ENCODE measurements at places on chromosomes 13 and 19.

DNA sequence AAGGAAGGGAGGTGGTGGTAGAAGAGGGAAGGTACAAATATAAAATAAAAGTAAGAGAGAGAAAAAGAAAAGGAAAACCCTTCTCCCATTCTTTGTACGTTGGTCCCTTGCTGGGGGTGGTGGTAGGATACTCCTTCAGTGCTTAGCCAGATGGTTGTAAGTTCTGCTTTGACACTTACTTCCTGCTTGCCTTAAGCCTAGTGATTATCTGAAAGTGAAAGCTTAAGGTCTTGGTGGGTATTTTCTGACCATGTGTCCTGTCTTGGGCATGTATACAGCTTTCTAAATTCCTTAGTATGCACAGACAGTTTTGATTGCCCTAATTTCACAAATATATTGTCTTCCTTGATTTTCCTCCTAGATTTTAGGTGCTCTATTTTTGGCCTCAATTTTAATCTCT lies 314.8 kb downstream of the PCDH17 start:
- no peak for DNase-seq

- no peak for DNase-seq
Observed at GRCh38 chr13:78636495-78636894, 22.5 kb downstream of the OBI1 start.

DNA sequence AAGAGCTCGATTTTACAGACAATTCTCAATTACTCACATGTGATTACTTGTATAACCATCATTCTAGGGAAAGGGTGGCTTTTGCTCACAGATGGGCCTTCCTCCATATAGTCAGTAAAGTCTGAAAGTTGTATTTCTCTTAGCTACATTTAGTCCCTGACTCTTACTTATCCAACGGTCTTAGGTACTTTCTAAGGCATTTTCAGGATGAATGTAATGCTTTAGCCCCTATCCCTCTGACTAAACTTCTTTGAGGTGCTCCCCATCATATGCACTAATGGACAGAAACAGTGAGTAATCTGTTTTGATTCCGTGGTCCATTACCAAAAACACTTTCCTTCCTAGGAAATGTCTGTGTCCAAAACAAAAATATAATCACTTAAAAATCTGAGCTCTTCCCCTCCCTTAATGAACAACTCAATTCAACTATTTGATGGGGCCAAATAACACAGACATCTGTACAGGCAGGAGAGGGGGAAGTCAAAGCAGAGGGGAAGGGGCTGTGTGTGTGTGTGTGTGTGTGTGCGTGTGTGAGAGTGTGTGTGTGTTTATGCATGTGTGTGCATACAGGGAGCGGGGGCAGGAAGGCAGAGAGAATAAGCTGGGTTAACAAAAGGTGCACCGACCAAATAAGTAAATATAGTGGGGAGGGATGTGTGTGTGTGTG lies 84.9 kb downstream of the USP12 start:
- no peak for DNase-seq

- no peak for DNase-seq
Observed at GRCh38 chr19:11663181-11663591, 65.9 kb downstream of the ZNF627 start.

GRCh38 chr19:29759359-29759758 lies 44.3 kb upstream of the C19orf12 start:
- DNase-seq, result no peak

DNA sequence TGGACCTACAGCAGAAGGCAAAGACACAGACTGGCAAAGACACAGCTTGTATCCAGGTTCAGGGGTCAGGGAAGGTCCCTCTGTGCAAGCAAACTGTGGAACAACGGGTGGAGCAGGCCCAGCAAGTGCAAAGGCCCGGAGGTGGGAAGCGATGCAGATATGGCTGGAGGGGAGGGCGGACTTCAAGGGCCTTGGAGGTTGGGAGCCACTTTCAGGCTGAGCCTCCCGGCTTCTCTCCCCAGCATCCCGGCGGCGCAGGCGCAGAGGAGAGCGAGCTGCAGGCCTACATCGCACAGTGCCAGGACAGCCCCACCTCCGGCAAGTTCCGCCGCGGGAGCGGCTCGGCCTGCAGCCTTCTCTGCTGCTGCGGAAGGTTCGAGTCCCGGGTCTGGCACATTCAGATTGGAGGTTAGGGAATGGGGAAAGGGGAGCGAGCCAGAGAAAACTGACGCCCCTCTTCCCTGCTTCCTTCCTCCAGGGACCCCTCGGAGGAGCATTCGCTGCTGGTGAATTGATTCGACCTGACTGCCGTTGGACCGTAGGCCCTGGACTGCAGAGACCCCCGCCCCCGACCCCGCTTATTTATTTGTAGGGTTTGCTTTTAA lies 2.1 kb upstream of the PNPLA6 start:
- peak; percentile 58 for DNase-seq

DNA sequence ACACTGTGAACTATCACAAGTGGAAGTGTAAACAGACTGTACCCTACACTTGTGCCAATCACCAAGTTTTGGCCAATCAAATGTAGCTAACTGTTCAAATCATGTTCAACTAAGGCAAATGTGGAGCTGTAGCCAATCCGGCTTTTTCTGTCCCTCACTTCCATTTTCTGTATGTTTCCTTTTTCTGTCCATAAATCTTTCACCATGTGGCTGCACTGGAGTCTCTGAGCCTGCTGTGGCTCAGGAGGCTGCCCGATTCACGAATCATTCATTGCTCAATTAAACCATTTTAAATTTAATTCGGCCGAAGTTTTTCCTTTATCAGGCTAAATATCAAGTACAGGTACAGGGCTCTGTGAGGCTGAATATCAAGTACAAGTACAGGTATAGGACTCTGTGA lies 216.5 kb downstream of the RFC3 start:
- DNase-seq, result no peak

DNA sequence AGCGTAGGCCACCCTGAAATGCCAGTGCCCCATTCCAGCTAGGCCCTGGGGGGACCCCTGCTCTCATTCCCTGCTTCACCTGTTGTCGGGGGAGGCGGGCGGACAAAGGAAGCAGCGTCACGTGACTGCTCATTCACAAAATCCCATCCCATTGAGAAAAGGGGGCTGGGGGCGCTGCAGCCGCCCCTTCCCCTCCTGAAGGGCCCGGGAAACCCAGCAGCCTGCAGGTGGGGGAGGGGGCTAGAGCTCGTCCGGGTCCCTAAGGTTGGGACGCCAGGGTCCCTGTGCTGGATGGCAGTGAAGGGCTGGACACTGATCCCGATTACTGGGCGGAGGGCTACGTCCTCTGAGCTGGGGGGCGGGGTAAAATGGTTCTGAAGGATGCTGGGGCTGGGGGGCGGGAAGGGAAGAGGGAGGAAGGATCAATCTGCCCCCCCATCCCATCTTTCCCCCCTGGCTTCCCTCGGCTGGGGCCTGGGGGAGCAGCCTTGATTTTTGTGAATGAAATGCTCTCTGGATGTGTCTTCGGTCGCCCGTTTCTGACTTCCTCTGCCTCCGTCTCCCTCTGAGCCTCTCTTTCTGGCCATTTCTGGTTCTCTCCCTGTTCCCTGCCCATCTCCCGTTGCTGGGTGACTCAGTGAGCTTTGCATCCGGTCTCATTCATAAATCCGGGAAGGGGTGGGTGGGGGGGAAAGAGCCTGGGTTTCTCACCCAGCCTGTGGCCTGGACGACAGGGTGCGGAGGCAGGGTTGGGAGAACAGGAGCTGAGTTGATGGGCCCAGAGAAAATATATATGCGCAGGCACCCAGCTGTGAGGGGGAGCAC lies 816 bp downstream of the SPRED3 start:
- DNase-seq, result no peak

DNA sequence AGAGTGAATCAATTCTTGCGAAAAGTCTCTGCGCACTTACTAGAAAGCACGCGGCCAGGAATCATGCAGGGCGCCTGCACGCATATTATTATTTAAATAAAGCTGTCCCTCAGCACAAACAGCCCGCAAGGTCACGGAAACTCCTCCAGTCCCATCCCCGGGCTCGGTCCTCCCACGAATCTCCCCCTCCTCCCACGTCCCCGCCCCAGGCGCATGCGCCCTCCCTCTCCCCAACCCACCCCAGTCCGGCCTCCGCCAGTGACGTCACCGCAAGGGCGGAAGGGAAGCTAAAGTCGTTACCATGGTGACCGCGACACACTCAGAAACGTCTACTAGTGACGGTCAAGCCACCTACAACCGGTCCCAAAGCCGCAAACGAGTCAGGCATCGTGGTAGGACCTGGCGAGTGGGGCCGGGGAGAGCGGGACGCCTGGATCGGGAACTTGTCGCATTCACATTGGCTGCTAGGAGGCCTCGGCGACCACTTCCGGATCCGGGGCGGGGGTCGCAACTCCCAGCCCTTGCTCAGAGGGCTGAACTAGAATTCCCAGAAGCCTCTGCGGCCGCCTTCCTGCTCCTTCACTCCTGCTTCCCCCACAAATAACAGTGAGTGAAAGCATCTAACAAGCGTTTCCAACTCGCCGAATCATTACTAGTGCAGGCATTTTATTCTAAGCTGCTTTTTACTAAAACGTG lies at the start of gene ZSCAN5A:
ZSCAN5A (minus strand) TSS at position 459 of the 696 bp plus-strand sequence. CDS start 89,793 bp downstream, outside the sequence.
- DNase-seq, result peak; percentile 97

DNA sequence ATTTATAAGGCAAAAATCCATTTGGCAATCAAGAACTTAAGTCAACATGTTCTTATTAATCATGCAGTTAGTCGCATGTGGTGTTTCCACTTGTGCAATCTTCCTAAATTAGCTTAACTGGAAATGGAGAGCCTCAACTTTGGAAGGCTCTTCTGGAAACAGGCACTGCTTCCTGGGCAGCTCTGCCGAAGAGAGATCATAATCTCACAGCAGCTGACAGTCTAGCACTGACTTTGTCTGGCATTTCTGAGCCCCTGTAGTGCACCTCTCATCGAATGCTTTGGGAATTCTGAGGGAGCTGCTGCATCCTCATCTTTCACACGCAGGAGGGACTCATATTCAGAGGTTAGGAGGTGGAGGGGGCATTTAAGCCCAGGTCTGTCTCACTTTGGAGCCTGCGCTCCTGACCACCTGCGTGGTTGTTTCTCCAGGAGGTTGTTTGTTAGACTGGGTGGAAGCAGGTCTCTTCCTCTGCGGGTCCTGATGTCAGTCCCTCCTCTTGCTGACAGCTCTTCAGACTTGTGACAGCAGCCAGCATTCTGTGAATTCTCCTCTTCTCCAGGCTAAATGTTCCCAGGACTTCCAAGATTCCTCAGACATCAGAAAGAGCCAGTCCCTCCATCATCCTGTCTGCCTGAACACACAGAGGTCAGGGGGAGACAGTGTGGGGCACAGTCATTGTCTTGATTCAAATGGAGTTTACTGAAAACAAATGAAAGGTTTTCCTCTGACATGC lies 100.4 kb upstream of the GJB6 start:
- no peak for DNase-seq

DNA sequence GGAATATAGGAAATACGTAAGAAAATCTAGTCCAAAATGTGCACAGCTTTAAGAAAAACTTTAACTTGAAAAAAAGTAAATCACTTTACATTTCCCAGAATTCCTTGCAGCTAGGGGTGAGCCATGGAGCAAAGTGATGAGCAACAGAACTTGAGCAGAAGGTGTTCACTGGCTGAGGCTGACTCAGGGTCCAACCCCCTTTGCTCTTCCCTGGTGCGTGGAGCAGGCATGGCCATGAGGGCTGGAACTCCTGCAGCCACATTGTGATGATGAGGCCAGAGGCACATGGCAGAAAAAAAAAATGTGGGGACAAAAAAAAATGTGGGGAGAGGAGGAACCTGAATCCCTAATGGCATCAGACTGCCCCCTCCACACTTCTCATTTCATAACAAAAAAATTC lies 9.9 kb upstream of the PLA2G4C start:
- DNase-seq, result no peak

DNA sequence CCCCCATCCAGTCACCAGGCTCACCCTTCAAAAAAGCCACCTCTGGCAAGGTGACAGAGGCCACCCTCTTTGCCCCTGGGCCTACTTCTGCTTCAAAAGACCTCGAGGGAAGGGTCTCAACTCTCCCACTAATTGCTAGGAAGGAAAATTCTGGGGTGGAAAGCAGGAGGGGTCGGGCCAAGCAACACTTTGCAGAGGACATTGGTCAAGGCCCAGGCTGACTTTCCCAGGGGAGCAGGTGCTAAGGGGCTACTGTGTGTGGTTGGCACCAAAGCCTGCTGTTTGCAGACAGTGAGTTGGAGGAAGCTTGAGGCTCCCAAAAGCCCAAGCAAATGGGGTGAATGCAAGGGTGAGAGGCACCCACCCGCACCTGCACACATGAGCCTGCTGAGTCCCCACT lies 28.6 kb upstream of the VSTM2B start:
- DNase-seq, result no peak

DNA sequence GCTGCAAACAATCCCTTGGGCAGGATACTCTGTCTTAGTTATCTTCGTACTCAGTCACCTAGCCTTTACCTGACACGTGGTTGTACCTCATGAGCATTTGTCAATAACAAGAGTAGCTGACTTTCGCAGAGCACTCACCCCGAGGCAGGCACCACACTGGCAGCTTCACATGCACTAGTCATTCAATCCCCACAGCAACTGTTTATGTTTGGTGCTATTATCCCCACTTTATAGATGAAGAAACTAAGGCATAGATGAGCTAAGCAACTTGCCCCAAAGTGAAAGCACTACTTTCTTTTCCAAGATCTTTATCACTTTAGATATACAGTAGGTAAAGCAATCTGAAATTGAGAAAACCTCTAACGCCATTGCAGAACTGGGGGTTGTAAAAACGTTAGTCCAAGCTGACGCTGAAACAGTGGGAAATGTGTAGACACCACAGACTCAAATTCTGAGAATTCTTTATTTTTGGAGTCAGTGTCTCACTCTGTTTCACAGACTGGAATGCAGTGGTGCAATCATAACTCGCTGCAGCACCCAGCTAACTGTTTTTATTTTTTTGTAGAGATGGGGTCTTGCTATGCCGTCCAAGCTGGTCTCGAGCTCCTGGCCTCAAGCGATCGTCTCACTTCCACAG lies 446.0 kb downstream of the FOXO1 start:
- no peak for DNase-seq

GRCh38 chr13:99390601-99391000 lies 83.4 kb upstream of the GPR183 start:
- DNase-seq, result no peak

GRCh38 chr13:50322006-50322405 lies 306.8 kb downstream of the KCNRG start:
- no peak for DNase-seq

- no peak for DNase-seq
Observed at GRCh38 chr13:20482275-20482761, 43.3 kb downstream of the CRYL1 start.

DNA sequence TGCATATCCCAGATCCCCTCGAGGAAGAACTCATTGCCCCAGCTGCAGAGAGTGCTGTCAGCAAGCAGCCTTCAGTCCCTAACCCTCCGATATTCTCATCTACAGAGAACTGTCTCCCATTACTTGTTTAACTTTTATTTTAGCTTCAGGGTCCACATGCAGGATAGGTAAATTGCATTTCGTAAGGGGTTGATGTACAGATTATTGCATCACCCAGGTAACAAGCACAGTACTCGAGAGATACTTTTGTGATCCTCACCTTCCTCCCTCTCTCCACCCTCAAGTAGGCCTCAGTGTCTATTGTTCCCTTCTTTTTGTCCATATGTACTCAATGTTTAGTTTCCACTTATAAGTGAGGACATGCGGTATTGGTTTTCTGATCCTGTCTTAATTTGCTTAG lies 171.5 kb upstream of the IRS2 start:
- DNase-seq, result no peak

All from thyroid gland (tissue), 4 donors.